ENCODE measurements at places on chromosomes 11 and 22. TPM values are rescaled to one million over a fixed set of nuclear protein-coding genes. Genes with fewer than 3 reads are reported as not detected.
A peak's percentile ranks its signal among the peaks of the same experiment; 100 is the strongest.

- H3K36me3 ChIP-seq, result no peaks in the 10 kb centered on the region
- DNase-seq, result no peak
Measured at GRCh38 chr11:91625495-91625894, 599.1 kb upstream of the FAT3 start.

DNA sequence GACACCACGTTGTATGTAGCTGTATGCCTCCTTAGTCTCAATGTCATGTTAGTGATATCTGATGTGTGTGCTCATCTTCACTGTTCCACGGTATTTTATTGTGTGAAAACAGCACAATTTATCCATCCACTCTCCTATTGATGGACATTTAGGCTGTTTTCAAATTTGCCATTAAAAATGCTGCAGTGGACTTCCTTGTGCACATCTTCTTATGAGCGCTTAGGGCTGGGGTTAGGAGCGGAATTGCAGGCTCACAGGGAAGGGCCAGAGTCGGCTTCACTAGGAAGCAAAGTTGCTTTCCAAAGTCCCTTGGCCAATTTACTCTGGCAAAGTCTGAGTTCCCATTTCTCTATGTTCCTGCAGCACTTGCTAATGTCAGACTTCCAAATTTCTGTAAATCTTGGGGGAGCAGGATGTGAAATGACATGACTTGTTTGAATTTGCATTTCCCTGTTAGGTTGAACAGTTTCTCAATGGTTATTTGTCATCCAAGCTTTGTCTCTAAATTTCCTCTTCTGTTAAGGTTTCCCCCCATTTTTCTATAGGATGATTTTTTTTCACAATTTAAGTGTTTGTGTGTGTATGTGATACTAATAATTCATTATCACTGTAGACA lies 75.4 kb downstream of the MYEOV start:
- no peak for DNase-seq
- H3K27me3 ChIP-seq, result peaks cover 8% of the 10 kb centered on the region
- H3K27ac ChIP-seq, result no peak overlapping the region
- H3K4me3 ChIP-seq, result no peak overlapping the region
- H3K36me3 ChIP-seq, result peaks cover 1% of the 10 kb centered on the region
- H3K4me1 ChIP-seq, result no peaks in the 10 kb centered on the region

GRCh38 chr11:1837171-1838076 lies 1.4 kb upstream of the TNNI2 start:
- H3K27me3 ChIP-seq, result no peaks in the 10 kb centered on the region
- peaks cover 6% of the 10 kb centered on the region for H3K4me1 ChIP-seq
- peak; percentile 90 for DNase-seq

GRCh38 chr11:45110562-45110961 lies 35.9 kb upstream of the PRDM11 start:
- DNase-seq, result no peak
- no peaks in the 10 kb centered on the region for H3K36me3 ChIP-seq
- no peak overlapping the region for H3K27ac ChIP-seq
- peaks cover 27% of the 10 kb centered on the region for H3K27me3 ChIP-seq
- H3K4me1 ChIP-seq, result no peaks in the 10 kb centered on the region

GRCh38 chr11:126329644-126330211 lies 25.8 kb upstream of the ST3GAL4 start:
- no peaks in the 10 kb centered on the region for H3K36me3 ChIP-seq
- H3K4me3 ChIP-seq, result no peak overlapping the region
- peaks cover 7% of the 10 kb centered on the region for H3K4me1 ChIP-seq
- no peak for DNase-seq
- no peaks in the 10 kb centered on the region for H3K27me3 ChIP-seq
- H3K27ac ChIP-seq, result no peak overlapping the region

DNA sequence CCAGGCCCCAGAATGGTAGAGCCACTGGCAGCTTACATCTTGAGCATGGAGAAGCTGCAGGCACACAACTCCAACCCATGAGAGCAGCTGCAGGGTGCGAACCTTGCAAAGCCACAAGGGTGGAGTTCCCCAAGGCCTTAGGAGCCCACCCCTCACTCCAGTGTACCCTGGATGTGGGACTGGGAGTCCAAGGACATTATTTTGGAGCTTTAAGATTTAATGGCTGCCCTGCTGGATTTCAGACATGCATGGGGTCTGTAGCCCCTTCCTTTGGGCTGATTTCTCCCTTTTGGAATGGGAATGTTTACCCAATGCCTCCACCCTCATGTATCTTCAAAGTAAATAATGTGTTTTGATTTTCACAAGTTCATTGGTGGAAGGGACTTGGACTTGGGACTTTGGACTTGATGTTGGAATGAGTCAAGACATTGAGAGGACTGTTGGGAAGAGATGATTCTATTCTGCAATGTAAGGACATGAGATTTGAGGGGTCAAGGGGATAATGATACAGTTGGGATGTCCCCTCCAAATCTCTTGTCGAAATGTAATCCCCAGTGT lies 1.1 kb upstream of the KRTAP5-7 start:
- H3K4me1 ChIP-seq, result no peaks in the 10 kb centered on the region
- peaks cover 3% of the 10 kb centered on the region for H3K36me3 ChIP-seq
- no peak overlapping the region for H3K4me3 ChIP-seq
- no peak overlapping the region for H3K27ac ChIP-seq
- H3K27me3 ChIP-seq, result peaks cover 4% of the 10 kb centered on the region
- no peak for DNase-seq

DNA sequence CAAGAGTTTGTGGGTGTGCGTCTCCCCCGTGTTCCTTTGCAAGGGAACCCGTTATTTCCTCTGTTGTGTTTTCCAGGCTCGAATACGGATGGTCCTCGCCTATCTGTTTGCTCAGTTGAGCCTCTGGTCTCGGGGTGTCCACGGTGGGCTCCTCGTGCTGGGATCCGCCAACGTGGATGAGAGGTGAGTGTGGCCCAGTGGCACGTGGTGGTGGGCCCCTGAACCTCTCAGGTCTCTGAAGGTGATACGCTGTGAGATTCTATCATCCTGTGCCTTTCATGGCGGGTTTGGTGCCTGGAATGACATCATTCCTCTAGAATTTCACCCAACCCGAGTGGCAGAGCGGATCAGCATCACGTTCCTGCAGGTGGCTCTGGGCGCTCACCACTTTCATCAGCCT lies 32.5 kb downstream of the NADSYN1 start:
- H3K27ac ChIP-seq, result no peak overlapping the region
- H3K36me3 ChIP-seq, result peaks cover 38% of the 10 kb centered on the region

- no peak overlapping the region for H3K27ac ChIP-seq
- H3K4me1 ChIP-seq, result peaks cover 11% of the 10 kb centered on the region
- no peak overlapping the region for H3K4me3 ChIP-seq
- peaks cover 2% of the 10 kb centered on the region for H3K36me3 ChIP-seq
- no peak for DNase-seq
- peaks cover 16% of the 10 kb centered on the region for H3K27me3 ChIP-seq
Measured at GRCh38 chr11:76568621-76569020, 101.9 kb downstream of the LRRC32 start.

DNA sequence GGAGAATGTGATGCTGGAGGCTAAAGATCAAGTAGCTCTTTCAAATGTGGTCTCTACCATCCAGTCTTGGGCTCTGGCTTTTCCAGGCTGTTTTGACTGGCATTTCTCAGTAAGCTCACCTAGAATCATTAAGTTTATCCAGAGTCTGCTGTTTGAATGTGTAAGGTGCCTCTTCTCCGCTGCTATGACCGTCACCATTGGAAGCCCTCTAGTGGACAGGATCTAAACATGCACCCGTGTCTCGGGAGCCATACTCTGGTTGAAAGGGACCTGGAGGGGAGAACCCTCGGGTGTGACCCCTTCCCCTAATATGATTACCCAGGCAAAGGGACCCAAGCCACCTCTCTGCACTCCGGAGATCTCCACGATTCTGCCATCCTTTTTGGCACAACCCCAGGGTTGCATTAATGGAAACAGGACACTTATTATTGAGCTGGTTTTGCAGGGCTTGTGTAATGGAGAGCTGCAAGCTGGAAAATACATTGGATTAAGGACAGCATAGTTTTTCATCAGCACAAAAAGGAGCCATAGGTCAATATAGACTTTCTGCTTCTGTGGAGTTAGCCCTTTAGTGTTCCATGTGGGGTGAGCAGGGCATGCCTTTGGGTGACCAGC lies 191.0 kb upstream of the LARGE1 start:
- H3K27ac ChIP-seq, result no peak overlapping the region
- H3K4me3 ChIP-seq, result no peak overlapping the region
- no peak for DNase-seq
- no peaks in the 10 kb centered on the region for H3K27me3 ChIP-seq
- no peaks in the 10 kb centered on the region for H3K36me3 ChIP-seq

- DNase-seq, result no peak
- H3K4me3 ChIP-seq, result no peak overlapping the region
- peaks cover 3% of the 10 kb centered on the region for H3K4me1 ChIP-seq
- no peak overlapping the region for H3K27ac ChIP-seq
Measured at GRCh38 chr11:45237711-45238315, 48.3 kb downstream of the SYT13 start.

- no peak overlapping the region for H3K4me3 ChIP-seq
- H3K4me1 ChIP-seq, result no peaks in the 10 kb centered on the region
- no peak for DNase-seq
Measured at GRCh38 chr11:70064726-70065317, 13.3 kb upstream of the ANO1 start.

GRCh38 chr22:41915035-41915785 lies at the start of gene SHISA8:
TSS of gene SHISA8 (minus strand) at chr22:41915074. CDS start at chr22:41914667, 407 bp downstream.
- H3K36me3 ChIP-seq, result no peaks in the 10 kb centered on the region
- H3K4me1 ChIP-seq, result peaks cover 15% of the 10 kb centered on the region
- DNase-seq, result peak; percentile 73
- H3K27ac ChIP-seq, result no peak within 1 kb of the TSS

GRCh38 chr11:74739546-74740270 lies 8.5 kb upstream of the CHRDL2 start:
- H3K27ac ChIP-seq, result no peak overlapping the region
- peaks cover 2% of the 10 kb centered on the region for H3K4me1 ChIP-seq
- H3K36me3 ChIP-seq, result no peaks in the 10 kb centered on the region
- no peak overlapping the region for H3K4me3 ChIP-seq
- DNase-seq, result no peak

DNA sequence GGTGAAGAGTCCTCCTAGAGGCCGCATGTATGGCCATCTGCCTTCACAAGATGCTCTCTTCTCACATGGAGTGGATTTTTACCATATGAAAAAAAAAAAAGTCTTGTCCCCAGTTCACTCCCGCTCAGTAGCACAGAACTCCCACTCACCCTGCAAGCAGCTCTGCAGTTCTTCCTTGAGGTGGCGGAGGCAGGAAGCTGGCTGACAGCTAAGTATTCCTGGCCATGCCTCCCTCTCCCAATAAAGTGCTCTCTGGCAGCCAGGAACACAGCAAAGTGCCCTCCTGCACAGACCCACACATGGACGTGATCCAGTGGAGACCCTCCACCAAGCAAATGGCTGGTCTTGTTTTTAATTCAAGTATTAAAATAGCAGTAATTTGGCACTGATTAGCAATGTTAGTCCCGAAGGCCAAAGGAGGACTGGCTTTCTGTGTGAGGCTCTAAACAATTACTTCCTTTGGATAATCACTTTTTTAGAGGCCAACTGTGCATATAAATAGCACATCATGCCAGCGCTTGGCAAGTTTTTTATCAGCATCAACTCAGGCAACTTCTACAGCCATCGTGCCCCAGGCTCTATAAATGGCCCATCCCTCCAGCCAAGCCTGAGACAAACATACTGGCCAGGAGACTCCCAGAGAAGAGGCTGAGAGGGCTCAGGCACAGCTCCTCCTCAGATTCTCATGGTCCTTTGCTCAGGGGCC lies 413.6 kb downstream of the OPCML start:
- no peaks in the 10 kb centered on the region for H3K36me3 ChIP-seq
- H3K4me1 ChIP-seq, result peaks cover 4% of the 10 kb centered on the region
- H3K27me3 ChIP-seq, result no peaks in the 10 kb centered on the region
- H3K27ac ChIP-seq, result no peak overlapping the region

The GPR83 gene
- total RNA-seq, result 0.17 TPM

The GLYAT gene
- total RNA-seq, result not detected

The PLEKHA7 gene
- 2.0 TPM for total RNA-seq

All from activated naive CD8-positive, alpha-beta T cell treated with anti-CD3 and anti-CD28 coated beads, Interleukin-2, amount 10 ng/mL, durations not matched to agents 7 days and 5 days (primary cell).